ENCODE measurements at places on chromosomes 6 and 20.
A peak's percentile ranks its signal among the peaks of the same experiment; 100 is the strongest.

GRCh38 chr6:145047891-145048290 lies 687.4 kb downstream of the EPM2A start:
- no peak for DNase-seq

GRCh38 chr20:52142757-52143156 lies 48.8 kb downstream of the ZFP64 start:
- DNase-seq = no peak

DNA sequence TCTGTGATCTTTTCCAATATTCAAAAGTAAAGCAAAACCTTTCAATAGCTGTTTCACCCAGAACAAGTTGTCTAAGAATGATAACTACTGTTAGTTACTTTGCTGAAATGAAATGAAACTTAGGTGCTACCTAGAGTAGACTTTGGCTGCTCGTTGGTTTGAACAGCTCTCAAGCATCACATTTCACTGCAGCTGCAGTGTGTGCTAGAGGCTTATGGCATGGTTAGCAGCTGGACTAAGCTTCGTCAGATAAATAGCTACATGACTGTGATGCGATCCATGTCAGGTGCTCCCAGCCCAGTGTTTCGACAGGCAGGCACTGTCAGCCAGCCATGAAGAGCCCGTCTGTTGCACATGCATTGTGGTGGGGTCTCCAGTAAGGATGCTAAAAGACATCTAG lies 201.1 kb downstream of the TFAP2B start:
- no peak for DNase-seq

GRCh38 chr20:63537525-63538203 lies 488 bp upstream of the PTK6 start:
- peak; percentile 58 for DNase-seq

- DNase-seq = no peak
Measured at GRCh38 chr6:41269166-41269565, 17.3 kb downstream of the TREM1 start.

- DNase-seq = no peak
Measured at GRCh38 chr20:49694450-49695071, 19.1 kb downstream of the B4GALT5 start.

GRCh38 chr6:90860822-90861601 lies 274.1 kb upstream of the MAP3K7 start:
- DNase-seq = no peak

DNA sequence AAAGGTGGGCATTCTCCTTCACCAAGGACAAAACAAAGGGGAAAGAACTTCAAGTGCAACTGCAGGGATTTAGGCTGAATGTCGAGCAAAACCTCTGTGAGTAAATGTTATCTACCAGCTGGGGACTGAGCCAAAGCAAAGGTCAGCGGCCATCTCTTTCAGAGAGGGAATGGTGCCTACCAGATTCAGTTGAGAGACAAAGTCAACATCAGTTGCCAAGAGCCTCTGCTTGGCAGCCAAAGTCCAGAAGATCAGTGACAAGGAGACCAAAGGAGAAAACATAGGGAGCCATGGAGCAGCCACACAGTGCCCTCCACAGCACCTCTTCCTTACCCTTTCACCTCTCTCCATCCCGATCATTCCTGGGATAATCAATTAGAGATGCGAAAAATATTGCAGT lies 472.5 kb downstream of the KIF16B start:
- DNase-seq = no peak

DNA sequence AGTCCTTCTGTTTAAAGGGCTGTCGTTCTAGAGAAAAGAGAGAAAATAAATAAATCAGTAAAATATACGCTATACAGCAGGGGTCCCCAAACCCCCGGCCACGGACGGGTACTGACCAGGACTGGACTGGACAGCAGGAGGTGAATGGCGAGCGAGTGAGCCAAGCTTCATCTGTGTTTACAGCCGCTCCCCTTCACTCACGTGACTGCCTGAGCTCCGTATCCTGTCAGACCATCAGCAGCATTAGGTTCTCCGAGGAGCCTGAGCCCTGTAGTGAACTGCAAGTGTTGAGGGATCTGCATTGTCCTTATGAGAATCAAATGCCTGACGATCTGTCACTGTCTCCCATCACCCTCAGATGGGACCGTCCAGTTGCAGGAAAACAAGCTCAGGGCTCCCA lies 76.5 kb downstream of the ZNF217 start:
- no peak for DNase-seq

GRCh38 chr6:3117912-3118352 lies 579 bp upstream of the BPHL start:
- no peak for DNase-seq

GRCh38 chr6:118680452-118681095 lies 29.2 kb upstream of the CEP85L start:
- DNase-seq = no peak

DNA sequence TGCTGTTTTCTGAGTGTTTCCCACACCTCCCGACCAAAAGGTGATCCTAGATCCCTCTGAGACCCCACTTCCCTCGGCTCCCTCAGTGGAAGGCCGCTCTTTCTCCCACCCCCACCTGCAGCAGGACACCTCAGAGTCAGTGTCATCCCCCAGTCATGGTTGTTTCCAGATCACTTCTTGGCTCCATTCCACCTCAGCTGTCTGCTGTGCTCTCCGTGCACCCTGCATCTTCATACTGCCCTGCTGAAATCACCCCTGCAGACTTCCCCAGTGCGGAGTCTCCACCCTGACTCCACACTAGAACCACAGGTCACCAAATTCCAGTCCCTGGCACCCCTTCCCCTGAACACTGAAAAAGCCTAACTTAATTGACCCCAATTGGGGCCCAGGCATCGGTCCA lies 255.1 kb upstream of the CDYL start:
- DNase-seq = no peak

DNA sequence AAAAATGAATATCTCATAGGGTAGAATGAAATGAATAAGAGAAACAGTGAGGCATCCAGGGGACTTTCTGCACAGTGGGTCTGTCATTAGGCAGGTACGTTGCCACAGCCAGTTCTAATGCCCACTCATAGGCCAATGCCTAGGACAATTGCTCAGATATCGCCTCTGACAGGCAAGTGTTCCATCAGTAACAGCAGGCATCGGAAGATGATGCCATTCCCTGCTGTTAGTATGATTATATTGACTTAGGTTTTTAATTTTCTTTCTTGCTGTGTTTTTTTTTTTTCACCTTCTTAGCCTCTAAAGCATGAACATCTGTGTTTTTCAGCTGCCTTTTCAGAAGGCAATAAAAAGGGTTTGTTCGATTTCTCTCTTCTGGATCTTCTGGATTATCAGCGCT lies 90.7 kb downstream of the PRL start:
- DNase-seq = no peak

- no peak for DNase-seq
Measured at GRCh38 chr6:33634161-33634727, 13.1 kb downstream of the ITPR3 start.

DNA sequence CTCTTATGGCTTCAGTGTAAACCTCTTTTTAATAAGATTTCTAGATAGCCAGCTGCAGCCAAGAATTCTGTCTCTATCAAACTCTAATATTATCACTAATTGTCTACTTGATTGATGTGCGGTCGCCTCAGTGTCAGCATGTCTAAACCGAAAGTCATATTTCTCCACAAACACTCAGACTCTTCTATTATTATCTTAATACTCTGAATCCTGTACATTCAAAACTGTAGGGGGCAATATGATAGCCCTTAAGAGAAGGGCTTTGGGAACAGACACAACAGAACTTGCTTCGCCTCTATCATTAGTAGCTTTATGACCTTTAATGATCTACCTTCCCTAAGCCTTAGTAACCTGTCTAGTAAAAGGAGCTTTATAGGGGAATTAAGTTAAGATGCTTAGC lies 379.7 kb upstream of the PTCHD4 start:
- DNase-seq = no peak

GRCh38 chr20:21063276-21063675 lies 42.9 kb downstream of the LINC00237 start:
- no peak for DNase-seq

DNA sequence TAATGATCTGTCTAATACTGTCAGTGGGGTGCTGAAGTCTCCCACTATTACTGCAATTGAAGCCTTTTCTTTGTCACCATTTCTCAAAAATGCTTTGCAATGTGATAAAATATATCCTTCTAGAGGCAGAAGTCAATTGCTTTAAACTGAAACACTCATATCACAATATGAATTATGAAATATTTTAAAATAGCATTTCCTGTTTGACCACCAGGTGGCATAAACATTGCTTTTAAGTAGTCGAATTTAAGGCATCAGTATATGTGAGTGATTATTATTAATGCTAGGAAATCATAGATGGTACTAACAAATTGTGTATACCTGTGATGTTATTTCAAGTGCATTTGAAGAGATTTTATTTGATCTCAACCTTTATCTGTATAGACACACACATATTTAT lies 87.5 kb downstream of the MEI4 start:
- DNase-seq = peak; percentile 5

GRCh38 chr6:104312851-104313250 lies 546.9 kb downstream of the HACE1 start:
- DNase-seq = no peak

GRCh38 chr6:114301596-114302219 lies 41.1 kb downstream of the HS3ST5 start:
- DNase-seq = no peak

GRCh38 chr20:3100480-3100879 lies 16.0 kb upstream of the AVP start:
- DNase-seq = no peak

GRCh38 chr20:41697861-41698559 lies 79.8 kb upstream of the CHD6 start:
- no peak for DNase-seq

DNA sequence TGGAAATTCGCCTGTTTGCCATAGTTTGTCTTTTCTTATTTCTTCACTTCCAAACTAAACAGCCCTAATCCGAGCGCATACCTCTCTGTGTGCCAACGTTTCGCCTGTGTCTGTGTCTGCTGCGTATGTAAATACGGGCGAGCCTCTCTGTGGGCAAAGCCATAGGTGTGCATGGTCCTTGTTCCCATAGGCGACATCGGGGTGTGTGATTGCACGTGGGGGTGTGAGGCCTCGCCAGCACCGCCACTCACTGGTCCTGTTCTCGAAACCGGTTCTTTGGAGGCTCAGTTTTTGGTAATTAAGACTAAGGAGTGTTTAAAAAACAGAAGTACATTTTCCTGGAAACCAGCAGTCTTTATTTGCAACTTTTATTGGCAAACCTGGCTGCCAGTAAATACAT lies 6.0 kb upstream of the FOXC1 start:
- no peak for DNase-seq

GRCh38 chr6:66326228-66326627 lies 619.2 kb upstream of the EYS start:
- DNase-seq = no peak

GRCh38 chr6:54802775-54803634 lies 43.6 kb upstream of the FAM83B start:
- peak; percentile 54 for DNase-seq

GRCh38 chr20:32364554-32365208 lies 6.5 kb downstream of the ASXL1 start:
- DNase-seq = no peak

- no peak for DNase-seq
Measured at GRCh38 chr20:17571153-17571527, 1.3 kb downstream of the DSTN start.

DNA sequence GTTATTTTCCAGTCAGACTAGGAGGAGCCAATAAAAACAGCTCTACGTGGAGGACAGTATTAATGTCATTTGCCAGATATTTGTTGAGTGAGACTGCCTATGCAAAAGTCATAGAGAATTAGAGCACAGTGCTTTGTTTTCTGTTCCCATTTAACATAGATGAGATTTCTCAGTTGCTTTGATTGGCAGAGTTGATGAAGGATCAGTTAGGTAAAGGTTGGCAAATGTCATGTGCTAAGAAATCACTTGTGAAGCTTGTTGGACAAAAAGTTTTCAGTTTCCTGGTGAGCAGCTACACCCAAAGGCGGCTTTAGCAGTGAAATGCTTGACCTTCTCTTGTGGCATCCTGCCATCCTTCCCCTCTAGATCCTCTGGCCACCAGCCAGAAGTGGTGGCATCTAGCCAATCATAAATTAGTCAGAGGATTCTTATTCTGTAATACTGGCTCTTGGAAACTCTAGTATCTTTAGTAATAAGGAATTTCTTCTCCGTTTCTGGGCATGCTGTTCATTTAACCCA lies 37.0 kb downstream of the BCKDHB start:
- peak; percentile 86 for DNase-seq

DNA sequence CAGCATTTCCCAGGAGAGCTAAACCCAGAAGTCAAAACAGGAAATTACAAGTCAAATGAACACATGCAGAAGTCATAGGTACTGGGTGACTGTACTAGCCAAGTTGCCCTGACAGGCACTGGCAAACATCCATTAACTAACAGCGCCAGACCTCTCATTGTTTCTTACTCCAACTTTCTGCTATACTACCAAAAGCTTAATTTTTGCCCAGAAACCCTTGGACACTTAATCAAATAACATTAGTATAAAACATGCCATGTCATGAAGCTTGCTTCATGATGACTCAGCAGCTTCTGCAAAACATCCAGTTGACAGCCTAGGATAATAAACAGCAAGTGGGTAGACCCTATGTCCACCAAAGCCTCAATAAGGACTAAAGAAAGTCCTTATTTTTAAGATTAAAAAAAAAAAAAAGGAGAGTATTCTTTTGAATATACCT lies 3.5 kb downstream of the NUP153 start:
- peak; percentile 65 for DNase-seq

- DNase-seq = peak; percentile 72
Measured at GRCh38 chr6:137415127-137415833, 78.9 kb downstream of the OLIG3 start.

DNA sequence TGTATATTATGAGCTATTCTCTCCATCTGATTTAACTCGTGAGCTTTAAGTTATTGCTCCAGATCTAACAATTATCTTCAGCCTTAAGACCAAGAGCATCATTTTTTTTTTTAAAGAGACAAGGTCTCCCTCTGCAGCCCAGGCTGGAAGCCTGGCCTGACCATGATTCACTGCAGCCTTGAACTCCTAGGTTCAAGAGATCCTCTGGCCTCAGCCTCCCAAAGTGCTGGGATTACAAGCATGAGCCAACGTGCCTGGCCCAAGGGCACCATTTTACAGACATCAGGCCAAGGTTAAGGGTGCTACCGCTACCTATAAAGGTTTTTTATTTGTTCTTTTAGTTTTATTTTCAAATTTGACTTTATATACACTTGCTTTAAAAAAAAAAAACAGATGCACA lies 2.3 kb downstream of the SUPT3H start:
- DNase-seq = no peak
